ENCODE measurements at places on chromosomes 7 and 10.

DNA sequence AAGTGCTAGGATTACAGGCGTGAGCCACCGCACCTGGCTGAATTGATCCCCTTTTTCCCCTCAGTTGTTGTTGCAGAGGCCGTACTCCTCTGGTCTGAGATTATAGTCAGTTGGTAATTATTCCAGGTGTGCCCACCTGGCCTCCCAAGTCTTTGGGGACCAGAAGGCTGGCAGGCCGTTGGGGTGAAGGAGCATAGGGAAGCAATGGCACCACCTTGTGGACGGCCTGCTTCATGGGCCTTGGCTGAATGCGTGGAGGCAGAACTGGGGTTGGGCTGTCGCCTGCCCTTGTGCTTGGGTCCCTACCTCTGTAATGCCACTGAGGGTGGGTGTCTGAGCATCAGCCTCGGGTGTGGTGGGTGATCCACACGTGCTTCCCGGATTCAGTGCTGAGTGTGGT, 125.7 kb downstream of the RGS10 start:
- DNase-seq: peak; percentile 63

GRCh38 chr7:28739826-28740225, 218.3 kb downstream of the TRIL start:
- no peak for DNase-seq

DNA sequence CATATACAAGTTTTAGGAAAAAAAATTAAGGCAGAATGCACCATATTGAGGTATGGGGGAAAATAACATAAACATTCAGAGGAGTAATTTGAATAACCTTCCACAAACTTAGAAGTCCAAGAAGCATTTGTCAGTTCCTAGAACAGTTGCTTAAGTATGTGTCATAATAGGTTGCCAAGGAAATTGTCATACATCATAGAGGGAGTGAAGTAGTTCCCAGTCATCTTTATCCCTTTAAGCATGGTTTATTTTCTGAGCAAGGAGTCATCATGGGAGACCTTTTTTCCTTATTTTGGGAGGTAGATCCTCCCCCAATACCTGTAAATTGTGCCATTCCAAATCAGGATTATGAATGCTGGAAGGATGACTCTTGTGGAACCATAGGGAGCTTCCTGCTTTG, at the start of gene SSMEM1:
SSMEM1 (plus strand) TSS at position 219 of the 400 bp plus-strand sequence; CDS start at position 270, 51 bp downstream.
- no peak for DNase-seq

- DNase-seq: no peak
These were observed 1.9 kb upstream of the ARHGAP22 start for GRCh38 chr10:48606530-48607355.

DNA sequence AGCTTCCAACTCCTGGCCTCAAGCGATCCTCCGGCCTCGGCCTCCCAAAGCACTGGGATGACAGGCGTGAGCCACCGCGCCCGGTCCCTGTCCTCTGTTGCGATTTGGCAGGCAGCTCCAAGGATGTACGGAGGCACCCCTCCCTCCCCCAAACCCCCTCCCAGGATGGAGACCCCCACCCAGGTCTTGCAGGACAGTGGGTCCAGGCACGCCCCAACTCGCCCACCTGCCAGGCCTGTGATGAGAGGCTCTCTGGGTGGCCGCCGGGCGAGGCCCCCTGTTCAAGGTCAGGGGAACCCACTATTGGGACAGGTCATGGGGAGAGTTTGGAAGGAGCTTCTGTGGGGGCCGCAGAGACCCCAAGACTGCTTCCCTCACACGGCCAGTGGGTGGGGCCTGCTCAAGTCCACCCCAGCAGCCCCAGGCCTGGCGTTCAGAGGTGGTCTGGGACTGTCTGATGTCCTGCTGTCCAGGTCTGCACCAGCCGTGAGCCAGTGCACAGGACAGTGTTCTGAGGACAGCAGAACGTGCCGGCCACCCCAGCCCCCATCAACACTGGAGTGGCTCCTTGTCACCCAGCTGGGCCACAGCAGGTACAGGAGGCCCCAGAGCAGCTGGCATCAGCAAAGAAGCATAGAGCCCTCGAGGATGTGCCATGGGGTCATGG, 2.5 kb downstream of the ADAP1 start:
- no peak for DNase-seq

DNA sequence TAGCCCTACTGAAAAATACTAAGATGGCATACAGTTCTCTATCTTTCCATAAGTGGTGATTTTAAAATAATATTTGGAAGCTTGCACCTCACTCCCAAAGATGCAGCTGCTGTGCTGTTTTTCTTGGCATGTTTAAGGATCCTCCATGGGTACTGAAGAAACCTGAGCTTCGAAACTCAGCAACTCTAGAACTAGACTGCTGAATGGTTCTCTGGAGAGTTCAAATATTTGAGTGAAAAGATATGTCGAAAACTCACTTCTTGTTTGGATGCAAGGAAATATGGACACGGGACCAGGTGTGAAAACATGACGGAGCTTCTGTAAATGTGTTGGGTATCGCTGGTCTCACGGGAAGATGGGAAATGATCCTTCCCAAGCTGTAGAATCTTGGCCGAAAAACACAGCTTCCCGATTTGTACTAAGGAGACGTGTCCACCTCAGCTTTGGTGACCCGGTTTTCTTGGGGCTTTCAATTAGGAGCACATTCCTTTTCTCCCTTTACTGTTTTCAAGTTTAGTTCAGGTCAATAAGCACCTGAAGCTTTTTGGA, 543.8 kb upstream of the NRP1 start:
- DNase-seq: peak; percentile 24

DNA sequence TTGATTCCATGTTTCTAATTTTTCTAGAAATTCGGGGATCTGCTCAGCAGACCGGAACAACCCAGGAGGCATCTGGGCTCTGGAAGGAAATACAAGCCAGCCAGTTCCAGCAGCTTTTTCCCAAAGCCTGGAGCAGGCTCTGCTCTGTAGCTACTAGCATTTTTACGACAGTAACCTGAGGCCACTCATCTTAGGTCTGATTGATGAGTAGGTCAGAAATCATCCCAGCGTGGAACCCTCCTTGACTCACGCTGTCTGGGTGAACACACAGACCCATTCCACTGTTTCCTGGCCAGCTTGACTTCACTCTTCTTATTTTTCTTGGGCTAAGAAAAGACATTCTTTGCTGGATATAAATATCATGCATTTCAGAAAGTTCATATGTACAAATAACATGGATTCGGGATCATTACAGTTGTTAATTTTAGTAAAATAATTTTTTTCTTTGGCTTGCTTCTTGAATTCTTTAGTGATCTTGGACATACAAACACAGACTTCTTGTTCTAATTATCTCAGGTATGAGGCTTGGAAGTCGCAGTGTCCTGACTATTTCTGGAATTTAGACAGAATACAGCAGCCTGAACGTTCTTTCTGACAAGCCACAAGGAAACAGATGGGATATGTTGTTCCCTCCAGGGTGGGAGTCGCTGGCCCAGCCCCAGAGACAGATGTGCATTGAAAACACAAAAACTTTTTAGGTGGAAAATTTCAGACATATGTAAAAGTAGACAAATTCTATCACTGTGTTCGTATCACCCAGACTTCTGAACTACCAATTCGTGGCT, 54.6 kb upstream of the PITRM1 start:
- peak; percentile 67 for DNase-seq

- DNase-seq: peak; percentile 89
These were observed at the start of gene AGK for GRCh38 chr7:141551094-141551781. TSS of gene AGK (plus strand) at chr7:141551410. CDS start at chr7:141555467, 4,057 bp downstream.

DNA sequence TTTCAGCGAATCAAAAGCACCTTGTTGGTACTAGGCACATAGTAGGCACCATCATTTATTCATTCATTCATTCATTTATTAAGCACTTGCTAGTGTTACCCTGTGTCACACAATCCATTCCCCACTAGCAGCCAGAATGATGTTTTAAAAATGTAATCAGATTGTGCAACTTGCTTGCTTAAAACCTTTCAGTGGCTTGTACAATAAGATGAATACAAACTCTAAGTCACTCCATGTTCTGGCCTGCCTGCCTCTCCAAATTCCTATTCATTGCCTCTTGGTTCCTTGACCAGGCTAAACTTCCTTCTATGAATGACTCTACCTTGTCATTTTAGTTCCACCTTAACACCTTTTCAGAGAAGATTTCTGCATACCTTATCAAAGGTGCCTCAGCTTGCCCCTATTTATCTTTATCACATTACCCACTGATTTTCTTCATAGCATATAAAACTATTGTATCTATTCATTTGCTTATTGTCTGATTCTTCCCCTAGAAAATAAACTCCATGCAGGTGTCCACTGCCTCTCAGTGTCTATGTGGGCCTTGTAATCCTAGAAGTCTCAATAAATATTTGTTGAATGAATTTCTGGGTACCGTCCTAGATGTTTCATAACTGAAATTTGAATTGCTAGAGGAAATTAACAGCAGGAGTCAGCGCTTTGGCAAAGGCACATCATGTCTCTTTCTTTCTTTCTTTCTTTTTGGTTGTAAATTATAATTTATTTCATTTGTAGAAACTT, 169.5 kb downstream of the TMEM26 start:
- no peak for DNase-seq

DNA sequence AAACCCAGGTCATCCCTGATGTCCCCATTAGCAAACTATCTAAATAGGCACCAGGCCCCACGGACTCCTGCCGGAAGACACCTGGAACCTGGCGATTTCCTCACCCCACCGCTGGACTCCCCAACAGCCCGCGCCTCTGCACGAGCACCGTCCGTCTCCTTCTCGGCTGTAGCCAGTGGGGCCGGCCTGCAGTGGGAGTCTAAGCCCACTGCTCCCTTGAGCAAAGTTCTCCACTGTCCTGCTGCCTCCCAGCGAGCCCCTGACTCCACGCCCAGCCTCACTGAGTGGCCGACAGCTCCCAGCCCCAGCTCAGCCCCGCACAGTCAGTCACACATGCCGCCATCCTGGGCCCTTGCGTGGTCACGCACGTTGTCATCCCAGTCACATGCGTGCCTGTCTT, 211.3 kb upstream of the PPP2R2D start:
- DNase-seq: no peak

DNA sequence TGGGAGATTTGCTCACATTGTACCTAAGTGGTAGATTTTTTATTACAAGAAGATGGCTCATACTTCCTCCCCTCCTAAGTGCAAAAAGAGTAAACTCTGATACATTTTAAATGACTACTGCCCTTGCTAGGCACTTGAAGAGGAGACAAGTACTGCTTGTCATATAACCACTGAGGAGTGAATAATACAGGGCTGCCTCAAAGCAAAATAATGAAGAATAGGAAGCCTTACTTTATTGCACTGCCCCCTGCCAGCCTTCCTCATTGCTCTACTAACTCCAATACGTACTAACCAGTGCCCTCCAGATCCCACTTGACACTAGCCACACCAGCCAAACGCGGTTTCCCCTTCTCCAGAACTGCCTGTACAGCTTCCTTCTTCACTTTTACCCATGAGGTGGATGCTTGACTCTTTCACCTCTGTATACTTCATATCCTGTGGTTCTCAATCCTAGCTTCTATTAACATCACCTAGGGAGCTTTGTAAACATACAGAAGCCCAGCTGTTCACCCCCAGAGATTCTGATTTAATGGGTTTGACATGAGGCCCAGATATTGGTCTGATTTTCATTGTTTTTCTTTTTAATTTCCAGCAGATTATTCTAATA, 11.7 kb upstream of the MTERF1 start:
- DNase-seq: no peak

GRCh38 chr7:41688906-41689305, 14.0 kb downstream of the INHBA start:
- no peak for DNase-seq

DNA sequence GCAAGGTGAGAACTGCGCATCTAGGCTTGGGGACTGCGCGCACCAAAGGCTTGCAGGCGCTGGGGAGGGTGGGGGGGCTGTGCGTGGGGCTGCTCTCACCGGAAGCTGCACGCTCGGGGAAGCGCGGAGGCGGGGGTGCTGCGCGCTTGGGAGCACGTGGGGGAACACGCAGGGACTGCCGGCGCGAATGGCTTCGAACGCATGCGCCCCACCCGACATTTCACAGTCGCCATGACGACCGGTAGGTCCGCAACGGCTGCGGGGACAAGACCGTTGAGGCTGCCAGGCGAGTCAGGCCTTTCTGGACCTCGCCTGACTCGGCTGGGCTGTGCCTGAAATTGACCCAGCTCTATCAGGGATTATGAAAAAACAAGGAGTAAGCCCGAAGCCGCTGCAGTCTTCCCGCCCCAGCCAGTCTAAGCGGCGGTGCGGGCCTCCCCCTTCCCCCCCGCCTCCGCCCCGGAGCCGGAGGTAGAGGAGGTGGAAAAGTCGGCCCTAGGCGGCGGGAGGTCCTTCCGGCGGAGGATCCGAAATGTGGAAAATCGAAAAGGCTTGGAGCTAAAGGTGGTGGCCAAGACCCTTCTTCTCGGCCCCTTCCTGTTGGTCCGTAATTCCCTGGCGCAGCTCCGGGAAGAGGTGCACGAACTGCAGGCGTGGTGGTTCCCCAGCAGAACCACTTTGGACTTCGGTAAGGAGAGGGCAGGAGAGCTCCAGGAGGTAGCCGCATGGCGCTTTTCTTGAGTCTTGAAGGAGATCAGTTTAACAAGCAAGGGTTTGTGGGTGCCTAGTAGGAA, 34.9 kb upstream of the STEAP1 start:
- DNase-seq: peak; percentile 62

GRCh38 chr7:36692456-36692855, 31.8 kb downstream of the AOAH start:
- DNase-seq: no peak

- DNase-seq: no peak
These were observed 96.6 kb upstream of the LRRN3 start for GRCh38 chr7:110994028-110994967.

DNA sequence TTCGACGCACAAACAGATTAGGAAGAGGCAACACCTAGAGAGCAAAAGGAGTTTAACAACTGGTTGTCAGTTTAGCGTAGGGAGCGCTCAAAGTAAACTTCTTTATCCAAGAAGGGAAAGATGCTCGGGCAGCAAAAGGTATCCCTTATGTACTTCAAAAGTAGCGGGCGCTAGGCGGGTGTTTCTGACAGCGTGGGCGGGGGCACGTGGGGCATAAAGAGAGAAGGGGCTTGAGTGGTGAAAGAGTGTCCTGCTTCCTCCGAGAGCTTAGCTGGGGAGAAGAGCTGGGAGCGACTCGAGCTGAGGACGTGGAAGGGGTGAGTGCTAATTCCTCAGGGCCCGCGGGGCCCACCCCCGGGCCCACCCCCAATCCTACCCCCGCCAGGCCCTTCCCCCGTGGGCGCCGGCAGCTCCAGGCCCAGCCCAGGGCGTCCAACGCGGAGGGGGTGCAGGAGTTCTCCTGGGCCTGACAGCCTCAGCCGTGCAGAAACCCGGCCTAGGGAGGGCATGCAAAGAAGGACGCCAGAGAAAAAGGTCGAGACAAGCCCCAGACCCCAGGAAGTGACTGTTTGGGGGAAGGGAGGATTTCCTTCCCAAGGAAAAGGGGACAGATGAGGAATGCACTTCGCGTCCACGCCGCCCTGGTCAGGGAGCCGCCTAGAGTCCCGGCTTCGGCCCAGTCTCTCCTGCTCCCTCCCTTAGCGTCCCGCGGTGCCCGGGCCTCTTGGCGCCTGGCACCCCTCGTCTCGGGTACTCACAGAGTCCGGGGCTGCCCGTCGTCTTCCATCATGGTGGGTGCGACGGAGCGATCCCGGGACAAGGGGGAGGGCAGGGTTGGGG, 868 bp downstream of the TIAL1 start:
- peak; percentile 73 for DNase-seq

- DNase-seq: no peak
These were observed 8.1 kb upstream of the PRKG1 start for GRCh38 chr10:51066231-51066630.

- DNase-seq: no peak
These were observed 253.3 kb downstream of the SEMA3A start for GRCh38 chr7:83941300-83941699.

GRCh38 chr7:64884085-64884912, 18.8 kb upstream of the ZNF273 start:
- DNase-seq: peak; percentile 8

- DNase-seq: no peak
These were observed 254.5 kb downstream of the AHR start for GRCh38 chr7:17552952-17553351.

All from femur (tissue), 1 donor.